HCT116 (cell line): ENCODE measurements at places on chromosomes 7 and 10.
A peak's percentile ranks its signal among the peaks of the same experiment; 100 is the strongest.

DNA sequence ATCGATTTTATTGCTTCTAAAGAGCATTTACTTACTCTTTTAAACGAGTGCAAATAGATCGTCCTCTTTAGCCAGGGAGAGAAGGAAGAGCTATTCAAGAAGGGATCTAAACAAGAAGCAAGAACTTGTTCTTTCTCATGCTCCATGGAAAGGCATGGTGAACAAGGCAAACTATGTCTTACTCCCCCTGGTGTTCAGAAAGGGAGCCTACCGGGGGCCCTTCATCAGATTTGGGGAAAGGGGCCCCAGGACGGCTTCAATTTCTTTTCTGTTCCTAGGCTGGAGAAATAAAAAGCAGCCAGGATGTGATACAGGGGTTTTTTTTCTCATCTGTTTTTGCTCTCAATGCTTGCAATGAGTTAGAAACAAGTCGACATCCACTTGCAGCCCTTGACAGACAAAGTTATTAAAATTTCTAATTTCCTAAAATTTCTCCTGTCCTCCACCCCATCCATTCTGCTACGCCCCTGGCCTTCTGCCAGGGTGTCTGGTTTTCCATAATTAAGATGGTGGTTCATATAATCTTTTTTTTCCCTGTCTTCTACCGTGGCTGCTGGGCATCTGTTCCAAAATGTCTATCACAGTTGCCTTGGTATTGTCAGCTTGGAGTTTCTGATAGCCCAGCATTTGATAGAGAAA lies 214.4 kb downstream of the CREB5 start:
- DNase-seq = peak; percentile 40

DNA sequence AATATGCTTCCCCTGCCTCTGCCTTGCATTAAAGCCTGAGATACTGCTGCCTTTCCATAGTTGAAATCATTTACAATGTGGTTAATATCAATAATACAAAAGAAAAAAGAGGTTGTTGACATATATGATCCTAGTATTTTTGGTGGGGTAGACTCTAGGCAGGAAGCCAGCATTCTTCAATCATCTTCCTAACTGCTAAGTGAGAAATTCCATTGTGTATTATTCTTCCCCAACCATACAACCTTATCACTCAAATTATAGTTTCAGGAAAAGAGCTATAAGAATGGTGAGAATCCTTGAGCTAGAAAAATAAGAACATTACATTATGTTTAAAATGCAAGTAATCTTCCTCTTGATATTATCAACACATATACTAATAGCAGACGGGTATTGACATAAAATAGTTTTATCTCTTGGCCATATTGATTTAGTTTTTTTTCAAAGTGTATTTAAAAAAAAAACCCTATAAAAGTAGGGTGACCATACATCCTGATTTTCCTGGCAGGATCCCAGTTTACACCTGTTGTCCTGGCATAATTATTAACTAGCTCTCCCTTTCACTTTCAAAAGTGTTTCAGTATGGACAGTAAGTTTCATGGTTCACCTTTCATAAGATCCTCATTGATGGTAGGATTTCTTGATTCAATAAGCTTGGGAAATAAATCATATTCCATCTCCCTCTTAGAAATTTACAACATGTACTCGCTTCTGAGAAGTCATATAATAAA lies 33.4 kb upstream of the WASL start:
- no peak for DNase-seq

GRCh38 chr7:28199021-28199510 lies 18.5 kb upstream of the JAZF1 start:
- no peak for DNase-seq

GRCh38 chr7:129499999-129500398 lies 2.3 kb upstream of the SMKR1 start:
- DNase-seq = no peak

GRCh38 chr10:60495338-60496055 lies 105.8 kb upstream of the ANK3 start:
- DNase-seq = no peak

DNA sequence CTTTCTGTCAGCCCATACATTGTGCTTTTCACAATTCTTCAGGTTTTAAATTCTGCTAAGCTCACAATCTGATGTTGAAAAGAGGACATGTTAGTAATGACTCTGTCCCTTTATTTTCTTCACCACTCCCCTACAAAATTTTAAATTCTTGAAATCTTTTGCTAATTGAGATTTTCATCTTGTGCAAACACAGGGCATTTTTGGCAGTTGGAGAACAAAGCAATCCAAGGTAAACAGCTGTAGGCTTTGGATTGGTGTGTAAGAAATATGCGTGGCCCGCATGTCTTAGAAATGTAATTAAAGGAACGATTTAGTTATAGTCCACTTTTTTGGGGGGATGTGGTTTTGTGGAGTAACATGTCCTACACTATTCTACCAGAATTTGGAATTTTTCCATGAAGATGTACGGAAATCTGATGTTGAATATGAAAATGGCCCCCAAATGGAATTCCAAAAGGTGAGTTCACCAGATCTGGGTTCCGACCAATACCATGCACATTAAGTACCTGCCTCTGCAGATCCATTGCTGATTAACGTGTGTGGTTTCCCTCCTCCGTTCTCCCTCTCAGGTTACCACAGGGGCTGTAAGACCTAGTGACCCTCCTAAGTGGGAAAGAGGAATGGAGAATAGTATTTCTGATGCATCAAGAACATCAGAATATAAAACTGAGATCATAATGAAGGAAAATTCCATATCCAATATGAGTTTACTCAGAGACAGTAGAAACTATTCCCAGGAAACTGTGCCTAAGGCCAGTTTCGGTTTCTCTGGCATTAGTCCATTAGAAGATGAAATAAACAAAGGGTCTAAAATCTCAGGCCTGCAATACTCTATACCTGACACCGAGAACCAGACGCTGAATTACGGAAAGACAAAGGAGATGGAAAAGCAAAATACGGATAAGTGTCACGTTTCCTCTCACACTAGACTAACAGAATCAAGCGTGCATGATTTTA lies 181.1 kb downstream of the ARHGAP21 start:
- no peak for DNase-seq

GRCh38 chr10:125148528-125148927 lies 11.8 kb downstream of the CTBP2 start:
- DNase-seq = no peak

DNA sequence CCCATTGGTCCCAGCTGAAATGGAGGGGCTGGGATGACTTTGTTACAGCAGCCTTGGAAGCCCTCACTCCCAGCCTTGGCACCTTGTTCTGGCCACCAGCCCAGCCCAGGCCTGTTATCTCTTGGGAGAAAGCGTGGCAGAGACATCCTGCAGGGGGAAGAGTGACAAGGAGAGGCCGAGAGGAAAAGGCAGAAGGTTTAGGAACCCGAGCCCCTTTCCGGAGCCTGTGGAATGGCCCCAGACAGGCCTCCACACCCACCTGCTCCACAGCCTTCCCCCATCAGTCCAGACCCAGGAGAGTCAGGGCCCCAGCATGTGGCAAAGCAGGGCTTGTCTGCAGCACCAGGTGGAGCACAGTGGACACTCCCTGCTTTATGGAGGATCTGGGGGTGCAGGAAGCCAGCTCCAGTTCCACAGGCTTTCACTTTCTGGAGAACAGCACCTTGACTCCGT lies 24.1 kb upstream of the TRIM8 start:
- DNase-seq = no peak

DNA sequence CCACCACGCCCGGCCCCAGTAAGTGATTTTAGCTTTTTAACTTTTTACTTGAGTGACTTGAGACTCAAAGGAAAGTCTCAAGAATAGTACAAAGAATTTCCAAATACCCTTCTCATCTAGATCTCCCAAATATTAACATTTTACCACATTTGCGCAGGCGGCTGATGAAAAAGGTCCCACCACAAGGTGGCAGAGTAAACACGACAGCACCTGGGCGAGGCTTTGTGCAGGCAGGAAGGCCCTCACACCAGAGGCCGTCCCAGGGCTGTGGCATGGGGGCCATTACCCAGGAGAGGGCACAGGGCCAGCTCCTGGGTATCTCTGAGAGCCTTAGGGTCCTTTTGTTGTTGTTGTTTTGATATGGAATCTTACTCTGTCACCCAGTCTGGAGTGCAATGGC lies 50.0 kb upstream of the WIPI2 start:
- DNase-seq = peak; percentile 39

DNA sequence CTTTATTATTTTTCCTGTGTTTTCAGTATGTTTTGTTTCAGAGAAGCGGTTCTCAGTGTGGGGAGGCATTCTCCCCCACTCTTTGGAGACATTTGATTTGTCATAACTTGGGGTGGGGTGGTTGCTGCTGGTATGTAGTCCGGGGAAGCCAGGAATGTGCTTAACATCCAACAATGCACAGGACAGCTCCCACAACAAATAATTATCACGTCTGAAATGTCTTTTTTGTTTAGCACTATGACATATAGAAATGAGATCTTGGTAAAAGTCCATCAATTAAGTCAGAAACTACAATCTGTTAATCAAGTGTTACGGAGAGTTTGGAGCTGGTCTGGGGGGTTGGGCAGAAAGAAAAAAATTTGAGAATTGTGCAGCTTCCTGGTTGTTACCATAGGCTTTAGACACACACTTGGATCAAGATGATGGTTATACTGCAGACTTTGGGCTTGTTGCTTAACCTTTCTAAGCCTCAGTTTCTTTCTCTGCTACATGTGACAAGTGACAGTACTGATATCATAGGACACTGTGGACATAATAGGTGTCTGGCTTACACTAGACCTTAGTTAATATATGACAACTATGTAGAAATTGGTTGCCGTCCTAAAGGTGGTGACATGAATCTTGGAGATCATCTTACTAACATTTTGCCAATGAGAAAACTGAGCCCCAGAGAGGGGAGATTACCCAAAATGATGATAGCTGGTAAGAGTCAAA lies 113.7 kb downstream of the LRMDA start:
- DNase-seq = no peak

- no peak for DNase-seq
Measured at GRCh38 chr7:157584420-157584819, 247.6 kb downstream of the DNAJB6 start.

GRCh38 chr10:5565205-5565545 lies 40.4 kb downstream of the CALML3 start:
- DNase-seq = no peak

DNA sequence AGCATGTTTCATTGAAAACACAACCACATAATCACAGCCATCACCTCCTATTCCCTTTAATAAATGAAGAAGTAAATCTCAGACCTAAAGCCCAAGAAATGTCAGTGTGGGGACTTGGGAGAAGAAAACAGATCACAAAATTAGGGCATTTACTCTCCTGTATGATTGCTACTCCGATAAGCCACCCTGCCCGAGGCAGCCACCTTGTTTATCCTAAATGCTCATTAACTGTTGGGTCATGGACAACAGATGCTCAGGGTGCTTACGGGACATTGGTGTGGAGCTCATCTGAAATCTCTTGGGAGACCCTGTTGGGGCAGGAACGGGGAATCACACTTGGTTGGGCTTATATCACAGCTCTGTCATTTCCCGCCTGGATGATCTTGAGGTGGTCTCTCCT lies 17.5 kb upstream of the CHST15 start:
- DNase-seq = no peak

DNA sequence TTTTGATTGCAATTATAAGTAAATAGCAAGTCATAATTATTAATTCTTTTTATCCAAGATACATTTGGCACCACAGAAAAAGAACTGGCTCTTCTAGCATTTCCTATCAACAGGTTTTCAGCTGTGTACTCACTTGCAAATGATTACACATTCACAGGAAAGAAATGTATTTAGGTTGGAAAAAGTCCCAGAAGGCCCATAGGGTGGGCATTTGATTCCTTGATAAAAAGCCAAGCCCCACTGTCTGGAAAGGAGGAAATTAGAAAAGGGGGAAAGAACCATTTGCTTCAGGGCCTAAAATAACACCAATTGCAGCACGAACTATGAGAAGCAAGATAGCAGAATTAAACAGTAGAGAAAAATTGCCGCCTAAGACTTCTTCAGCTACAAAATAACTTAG lies 80.8 kb upstream of the COL1A2 start:
- DNase-seq = no peak

- DNase-seq = peak; percentile 37
Measured at GRCh38 chr10:5434017-5434753, 21.8 kb downstream of the NET1 start.

GRCh38 chr7:47636081-47636432 lies 54.1 kb upstream of the TNS3 start:
- DNase-seq = no peak

DNA sequence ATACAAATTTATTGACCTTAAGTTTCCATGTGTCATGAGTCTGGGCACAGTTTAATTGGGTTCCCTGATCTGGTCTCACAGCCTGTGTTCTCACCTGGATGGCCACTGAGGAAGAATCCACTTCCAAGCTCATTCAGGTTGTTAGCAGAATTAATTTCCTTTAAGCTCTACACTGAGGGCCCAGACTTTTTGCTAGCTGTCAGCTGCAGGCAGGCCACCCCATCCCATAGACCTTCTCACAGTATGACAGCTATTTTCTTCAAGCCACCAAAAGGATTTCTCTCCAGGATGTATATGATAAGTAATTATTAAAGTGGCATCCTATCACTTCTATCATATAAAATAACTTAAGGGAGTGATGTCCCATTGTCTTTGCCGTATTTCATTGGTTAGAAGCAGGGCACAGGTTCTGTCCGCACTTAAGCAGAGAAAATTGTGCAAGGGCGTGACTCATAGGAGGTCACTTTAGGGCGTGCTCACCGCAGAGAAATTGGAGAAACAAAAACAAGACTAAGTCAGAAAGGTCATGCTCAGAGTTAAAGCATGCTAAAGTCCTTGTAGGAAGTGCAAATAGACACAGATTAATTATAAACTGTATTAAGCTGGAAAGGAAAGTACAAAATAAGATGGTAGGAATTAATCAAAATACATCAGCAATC lies 109.9 kb downstream of the AHR start:
- DNase-seq = peak; percentile 74

GRCh38 chr10:30384701-30385201 lies 35.7 kb upstream of the MTPAP start:
- peak; percentile 48 for DNase-seq
